ENCODE measurements at places on chromosomes 11 and 22. TPM values are rescaled to one million over a fixed set of nuclear protein-coding genes. Genes with fewer than 3 reads are reported as not detected.

The PPARA gene
- 27.9 TPM for total RNA-seq

The SLC22A9 gene
- total RNA-seq: not detected

The TH gene
- 41.6 TPM for total RNA-seq

The VPREB1 gene
- total RNA-seq: not detected

The PAMR1 gene
- total RNA-seq: 0.11 TPM

The NLRP6 gene
- total RNA-seq: not detected

The DNAL4 gene
- total RNA-seq: 19.5 TPM

The MFRP gene
- not detected for total RNA-seq

The SPDYC gene
- not detected for total RNA-seq

The SPTBN2 gene
- 29.9 TPM for total RNA-seq

The KIRREL3 gene
- 17.8 TPM for total RNA-seq

The ENTHD1 gene
- not detected for total RNA-seq

The SLCO2B1 gene
- under 0.01 TPM for total RNA-seq

The BTBD18 gene
- not detected for total RNA-seq

The DERL3 gene
- total RNA-seq: 1.6 TPM

The DEPDC5 gene
- total RNA-seq: 17.6 TPM

The SLC22A12 gene
- not detected for total RNA-seq

The MPZL3 gene
- 61.1 TPM for total RNA-seq

The SCN4B gene
- 0.43 TPM for total RNA-seq

The TRIM48 gene
- total RNA-seq: not detected

The TRAF6 gene
- 23.1 TPM for total RNA-seq

The TESMIN gene
- 4.7 TPM for total RNA-seq

The LIMK2 gene
- 91.9 TPM for total RNA-seq

The LRFN4 gene
- total RNA-seq: 20.8 TPM

The CTTN gene
- 269 TPM for total RNA-seq

The HTR3A gene
- total RNA-seq: not detected

The OR8D1 gene
- not detected for total RNA-seq

The SYCE3 gene
- not detected for total RNA-seq

The TRIM51 gene
- not detected for total RNA-seq

The ASCL2 gene
- 0.87 TPM for total RNA-seq

The MRGPRX4 gene
- not detected for total RNA-seq

The OR10A5 gene
- not detected for total RNA-seq

The IL18 gene
- total RNA-seq: 1.1 TPM

The CD3G gene
- not detected for total RNA-seq

The C22orf31 gene
- not detected for total RNA-seq

The NDUFA6 gene
- 42.7 TPM for total RNA-seq

The WBP2NL gene
- total RNA-seq: 1.2 TPM

The OR51I1 gene
- not detected for total RNA-seq
